ENCODE measurements at places on chromosomes 2 and 18.

DNA sequence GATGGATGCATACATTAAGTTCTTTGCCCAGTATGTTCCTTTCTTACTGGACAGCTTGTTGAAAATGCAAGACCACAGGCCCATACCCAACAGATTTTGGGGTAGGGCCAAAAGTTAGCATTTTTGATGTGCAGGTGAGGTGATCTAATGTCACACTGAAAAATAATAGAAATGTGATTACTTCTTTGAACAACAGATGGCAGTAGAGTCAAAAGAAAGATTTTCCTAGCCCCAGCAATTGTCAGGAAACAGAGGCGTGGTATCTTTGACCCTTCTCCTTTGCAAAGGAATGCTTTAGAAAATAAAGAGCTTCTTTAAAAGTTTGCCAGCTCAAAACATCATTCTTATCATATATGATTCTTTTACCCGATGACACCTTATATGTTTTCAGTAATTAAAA is 343.6 kb upstream of the SYT4 start:
- peak; percentile 30 for DNase-seq

DNA sequence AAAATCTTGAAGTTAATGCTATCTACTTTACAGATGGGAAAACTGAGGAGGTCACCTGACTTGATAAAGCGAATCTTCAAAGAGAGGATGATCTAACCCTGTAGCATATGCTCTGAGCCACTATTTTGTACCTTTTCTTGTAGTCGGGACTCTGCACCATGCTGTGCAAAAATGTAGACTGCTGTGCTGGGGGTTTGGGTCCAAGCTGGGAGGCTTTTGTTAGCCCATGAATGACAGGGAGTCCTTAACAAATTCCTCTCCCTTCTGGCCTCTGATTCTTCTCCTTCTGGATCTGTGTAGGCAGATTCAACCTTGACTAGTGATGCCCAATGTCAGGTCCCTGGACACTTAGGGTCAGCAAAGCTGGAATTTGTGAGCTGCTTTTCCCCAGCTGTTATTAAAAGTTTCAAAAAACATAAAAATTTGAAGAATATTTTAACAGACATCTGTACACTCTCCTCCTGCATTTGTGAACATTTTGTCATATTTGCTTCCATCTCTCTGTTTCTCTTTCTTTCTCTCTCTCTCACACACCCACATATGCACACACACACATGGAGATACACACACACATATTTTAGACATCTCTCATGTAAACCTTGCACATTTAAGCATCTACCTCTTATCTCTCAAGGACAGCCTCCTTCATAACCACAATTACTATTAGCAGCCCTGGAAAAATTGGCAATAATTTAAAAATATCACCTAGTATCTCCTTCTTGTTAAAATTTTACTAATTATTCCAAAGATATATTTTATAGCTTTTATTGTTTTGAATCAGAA is 335.0 kb upstream of the TRIB2 start:
- no peak for DNase-seq

- DNase-seq = peak; percentile 58
Observed at GRCh38 chr18:905948-906415, 1.3 kb downstream of the ADCYAP1 start.

DNA sequence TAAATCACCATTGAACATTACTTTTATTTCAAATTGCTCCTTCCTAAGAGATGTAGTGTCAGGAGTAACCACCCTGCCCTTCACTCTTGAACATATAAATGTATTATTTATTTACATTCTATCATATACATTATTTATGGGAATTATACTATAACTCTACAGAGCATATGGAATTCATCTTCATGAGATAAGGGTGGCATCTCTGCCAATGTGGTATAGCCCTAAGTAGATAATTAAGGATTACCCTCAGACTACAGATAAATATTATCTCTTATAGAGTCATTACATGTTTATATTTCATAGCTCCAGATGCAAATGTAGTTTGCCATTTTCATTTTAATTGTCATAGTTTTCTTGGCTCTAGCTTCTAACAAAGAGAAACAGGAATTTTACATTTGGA is 17.3 kb downstream of the MEIS1 start:
- no peak for DNase-seq

DNA sequence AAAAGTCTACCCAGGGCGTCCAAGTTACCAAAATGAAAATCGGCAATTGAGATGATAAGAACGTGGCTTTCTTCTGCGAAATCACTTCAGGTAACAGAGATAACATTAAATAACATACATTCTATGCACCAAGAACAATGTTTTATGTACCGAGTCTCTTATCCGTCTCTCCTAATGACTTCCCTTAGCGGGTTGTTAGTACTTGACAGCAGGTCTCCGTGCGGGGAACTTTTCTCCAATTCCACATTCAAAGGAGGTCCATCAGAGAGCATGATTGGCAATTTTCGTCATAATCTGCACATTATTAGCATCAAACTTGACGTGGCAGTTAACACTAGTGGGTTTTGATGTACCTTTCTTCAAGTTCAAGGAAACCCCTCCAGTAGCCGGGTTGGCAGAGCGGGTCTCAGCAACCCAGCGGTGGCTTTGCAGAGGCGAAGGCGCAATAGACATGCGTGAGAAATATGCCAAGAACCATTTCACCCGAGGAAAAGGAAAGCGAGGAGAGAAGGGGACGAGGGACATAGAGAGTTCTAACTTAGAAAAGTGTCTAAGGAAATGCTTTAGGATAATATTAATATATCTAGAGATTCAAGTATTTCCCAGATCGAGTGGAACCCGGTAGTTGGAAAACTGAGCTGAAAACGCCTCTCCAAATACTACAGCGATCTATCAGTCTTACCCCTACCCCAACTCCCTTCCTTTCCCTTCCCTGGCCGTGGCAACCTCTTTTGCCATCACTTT is 5.0 kb downstream of the EVX2 start:
- no peak for DNase-seq

DNA sequence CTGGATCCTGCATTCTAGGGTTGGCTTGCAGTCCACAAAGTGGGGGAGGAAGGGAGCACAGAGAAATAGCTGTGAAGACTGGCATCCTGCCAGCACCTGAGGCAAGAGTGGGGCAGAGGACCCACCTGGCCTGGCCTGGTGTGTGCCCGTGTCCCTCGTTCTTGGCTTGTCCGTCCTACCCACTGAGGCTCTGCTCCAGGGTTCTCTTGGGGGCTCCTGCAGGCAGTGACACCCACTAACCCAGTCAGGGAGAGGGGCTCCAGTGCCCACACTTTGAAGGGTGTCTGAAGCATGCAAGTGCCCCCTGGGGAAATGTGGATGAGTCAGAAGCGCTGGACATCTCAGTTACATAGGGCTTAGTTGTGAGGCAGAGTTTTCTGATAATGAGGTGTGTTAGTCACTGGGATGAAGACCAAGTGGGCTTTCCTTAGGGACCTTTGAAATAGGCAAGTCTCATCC is 79.4 kb downstream of the SLC4A3 start:
- peak; percentile 11 for DNase-seq

DNA sequence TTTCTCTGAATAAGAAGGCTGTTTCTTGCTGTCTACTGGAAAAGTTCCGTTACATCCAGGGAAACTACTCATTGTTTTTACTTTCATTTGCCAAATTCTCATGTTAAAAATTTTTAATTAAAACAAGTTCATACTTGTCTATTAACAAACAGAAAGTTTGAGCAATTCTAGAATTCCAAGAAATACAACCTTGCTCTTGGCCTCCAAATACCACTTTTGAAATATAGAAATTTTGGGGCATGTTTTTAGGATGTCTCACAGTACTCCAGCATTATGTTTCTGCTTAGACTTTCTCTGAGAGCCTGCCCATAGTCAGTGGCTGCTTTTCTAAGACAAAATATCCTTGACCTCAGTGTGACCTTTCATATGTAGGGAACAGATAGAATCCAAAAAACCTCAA is 228.7 kb upstream of the RND3 start:
- no peak for DNase-seq

- no peak for DNase-seq
Observed at GRCh38 chr18:63318889-63319382, 633 bp downstream of the BCL2 start.

GRCh38 chr2:206721256-206721920 is 3.2 kb upstream of the DYTN start:
- DNase-seq = no peak

- no peak for DNase-seq
Observed at GRCh38 chr2:219184121-219184520, 6.0 kb downstream of the RETREG2 start.

DNA sequence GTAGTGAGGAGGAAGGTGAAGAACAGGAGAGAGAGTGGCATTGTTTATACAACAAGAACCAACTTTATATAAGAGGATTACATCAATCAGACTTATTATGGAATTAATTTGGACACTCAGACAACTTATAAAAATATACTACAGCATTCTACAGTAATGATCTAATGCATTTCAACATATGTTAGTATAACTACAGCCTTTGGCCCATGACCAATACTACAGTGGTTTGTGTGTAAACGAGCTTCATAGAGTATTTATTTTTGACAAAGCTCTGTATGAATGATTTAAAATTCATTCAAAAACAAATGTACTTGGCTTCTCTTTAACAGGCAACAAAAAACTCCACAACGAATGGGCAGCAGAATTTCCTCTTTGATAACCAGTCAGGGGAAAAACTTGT is 72.8 kb downstream of the ZNF521 start:
- DNase-seq = no peak

- DNase-seq = peak; percentile 67
Observed at GRCh38 chr2:4144731-4145130, 441.4 kb downstream of the DCDC2C start.

DNA sequence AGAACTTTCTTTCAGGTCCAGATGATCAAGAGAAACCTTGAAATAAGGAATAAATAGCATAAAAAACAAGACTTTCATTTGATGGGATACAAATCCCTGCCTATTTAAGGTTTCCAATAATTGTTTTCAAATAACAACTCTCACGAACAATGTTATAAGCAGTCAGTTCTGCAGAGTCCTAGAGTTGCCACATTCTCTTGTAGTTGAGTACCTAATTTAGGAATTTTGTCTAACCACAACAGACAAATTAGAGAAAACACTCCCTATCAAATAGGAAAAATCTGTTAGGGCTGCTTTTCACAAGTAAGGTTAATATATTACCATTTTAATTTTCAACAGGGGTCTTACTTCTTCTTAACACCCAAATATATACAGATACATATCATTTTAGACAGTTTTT is 130.1 kb upstream of the CDH20 start:
- no peak for DNase-seq

DNA sequence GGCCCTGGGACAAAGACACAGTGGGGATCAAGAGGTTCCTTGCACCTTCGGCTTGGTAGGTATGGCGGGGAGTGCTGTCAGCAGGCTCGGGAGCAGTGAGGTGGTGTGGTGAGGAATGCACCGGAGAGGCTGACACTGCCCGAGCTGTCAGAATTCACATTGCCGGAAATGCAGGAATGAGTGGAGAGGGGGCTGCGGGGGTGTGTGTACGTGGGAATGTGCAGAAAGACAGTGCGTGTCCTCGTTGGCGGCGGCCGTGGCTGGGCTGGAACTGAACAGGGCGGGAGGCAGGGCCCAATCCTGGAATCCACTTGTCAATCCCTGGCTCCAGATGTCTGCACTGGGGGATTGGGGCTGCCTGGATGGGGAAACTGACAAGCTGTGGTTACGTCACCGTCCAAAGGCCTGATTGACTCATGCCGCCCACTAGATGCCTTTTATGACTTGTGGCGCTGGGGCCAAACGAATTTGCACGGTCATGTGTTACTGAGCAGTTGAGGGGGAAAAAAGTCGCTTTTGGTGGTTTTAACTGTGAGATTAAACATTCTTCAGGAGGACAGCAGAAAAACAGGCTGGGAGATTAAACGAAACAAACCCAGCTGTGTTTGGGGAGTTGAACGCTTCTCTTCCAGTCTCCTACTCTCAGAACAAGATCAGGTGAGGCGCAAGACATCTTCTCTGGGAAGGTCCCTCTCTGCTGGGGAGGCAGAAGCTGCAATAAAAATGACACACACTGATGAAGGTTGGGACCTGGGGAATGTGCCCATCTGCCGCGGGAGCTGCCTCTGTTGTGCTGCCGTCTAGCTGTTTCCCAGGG is 189.4 kb upstream of the GLI2 start:
- DNase-seq = no peak

GRCh38 chr2:195818526-195818925 is 161.5 kb downstream of the SLC39A10 start:
- DNase-seq = no peak

- no peak for DNase-seq
Observed at GRCh38 chr2:239732666-239733010, 292.5 kb downstream of the NDUFA10 start.

- DNase-seq = no peak
Observed at GRCh38 chr2:230898016-230898712, 26.9 kb downstream of the GPR55 start.

GRCh38 chr2:70160545-70160944 is 30.3 kb downstream of the C2orf42 start:
- DNase-seq = no peak

DNA sequence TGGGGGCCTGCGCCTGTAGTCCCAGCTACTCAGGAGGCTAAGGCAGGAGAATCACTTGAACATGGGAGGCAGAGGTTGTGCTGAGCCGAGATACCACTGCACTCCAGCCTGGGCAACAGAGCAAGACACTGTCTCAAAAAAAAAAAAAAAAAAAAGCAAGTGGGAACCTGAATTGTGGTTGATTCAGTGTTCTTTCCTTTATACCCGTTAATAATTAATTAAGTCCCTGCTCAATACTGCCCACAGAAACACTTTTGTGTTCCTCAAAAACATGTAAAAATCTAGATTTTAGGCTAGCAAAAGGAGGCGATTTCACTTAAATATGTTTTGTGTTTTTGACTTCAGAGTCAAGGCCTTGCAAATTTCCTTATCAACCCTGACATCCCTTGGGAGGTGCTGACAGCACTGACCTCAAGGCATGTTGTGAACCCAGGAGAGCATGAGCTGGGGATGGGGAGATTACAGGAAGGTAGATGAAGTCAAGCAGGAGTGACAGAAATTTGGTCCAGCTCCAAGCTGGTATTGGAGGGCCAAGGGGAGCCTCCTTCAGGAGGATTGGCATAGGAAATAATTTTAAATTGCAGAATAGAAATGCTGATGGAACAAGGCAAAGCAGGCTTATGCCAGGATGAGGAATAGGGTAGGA is 89.0 kb upstream of the PNPT1 start:
- no peak for DNase-seq

GRCh38 chr2:179106342-179106675 is 56.4 kb upstream of the CCDC141 start:
- DNase-seq = no peak

- no peak for DNase-seq
Observed at GRCh38 chr2:221767106-221768012, 195.3 kb upstream of the EPHA4 start.

GRCh38 chr2:39875914-39876267 is 96.8 kb upstream of the THUMPD2 start:
- no peak for DNase-seq

GRCh38 chr2:98496750-98497493 is 52.3 kb downstream of the INPP4A start:
- no peak for DNase-seq
